ENCODE measurements at places on chromosomes 3 and 15.

DNA sequence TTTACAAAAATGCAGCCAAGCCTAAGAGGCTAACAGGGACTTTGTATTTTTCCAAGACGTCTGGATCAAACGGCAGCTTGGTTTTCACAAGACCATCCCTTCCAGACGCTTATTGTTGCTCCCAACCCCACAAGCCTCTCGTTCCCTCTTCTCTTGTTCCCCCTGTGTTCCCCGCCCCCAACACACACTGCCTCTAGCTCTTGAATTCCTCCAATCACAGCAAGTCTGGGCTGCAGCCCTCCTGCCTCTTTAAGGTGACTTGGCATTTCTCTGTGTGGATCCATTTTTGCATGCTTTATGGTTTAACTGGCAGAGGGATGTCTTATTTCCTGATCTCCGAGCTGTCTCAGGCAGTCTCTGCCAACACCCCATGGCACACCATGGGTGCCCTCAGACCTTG lies 182.2 kb downstream of the ABHD5 start:
- no peak for DNase-seq

DNA sequence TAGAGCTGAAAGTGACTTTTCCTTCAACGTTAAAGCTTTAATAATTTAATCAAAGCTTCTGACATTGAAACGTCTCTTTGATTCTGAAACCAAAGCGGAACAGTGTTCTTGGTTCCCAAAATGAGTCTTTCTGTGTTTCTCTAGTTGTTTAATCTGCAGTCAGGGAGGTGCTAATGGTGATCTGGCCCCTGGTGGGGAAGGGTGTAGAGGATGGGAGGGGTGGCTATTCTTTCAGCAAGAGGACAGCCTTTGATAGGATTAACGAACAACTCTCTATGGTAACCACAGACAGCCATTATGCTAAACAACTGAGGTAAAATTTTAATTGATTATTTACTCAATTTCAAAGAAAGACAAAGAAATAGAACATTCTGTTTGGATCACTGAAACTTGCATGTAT lies 79.9 kb upstream of the CADPS start:
- DNase-seq, result no peak

GRCh38 chr15:89329329-89330084 lies 5.1 kb downstream of the POLG start:
- no peak for DNase-seq

GRCh38 chr15:92226020-92226612 lies 167.6 kb upstream of the ST8SIA2 start:
- DNase-seq, result no peak

DNA sequence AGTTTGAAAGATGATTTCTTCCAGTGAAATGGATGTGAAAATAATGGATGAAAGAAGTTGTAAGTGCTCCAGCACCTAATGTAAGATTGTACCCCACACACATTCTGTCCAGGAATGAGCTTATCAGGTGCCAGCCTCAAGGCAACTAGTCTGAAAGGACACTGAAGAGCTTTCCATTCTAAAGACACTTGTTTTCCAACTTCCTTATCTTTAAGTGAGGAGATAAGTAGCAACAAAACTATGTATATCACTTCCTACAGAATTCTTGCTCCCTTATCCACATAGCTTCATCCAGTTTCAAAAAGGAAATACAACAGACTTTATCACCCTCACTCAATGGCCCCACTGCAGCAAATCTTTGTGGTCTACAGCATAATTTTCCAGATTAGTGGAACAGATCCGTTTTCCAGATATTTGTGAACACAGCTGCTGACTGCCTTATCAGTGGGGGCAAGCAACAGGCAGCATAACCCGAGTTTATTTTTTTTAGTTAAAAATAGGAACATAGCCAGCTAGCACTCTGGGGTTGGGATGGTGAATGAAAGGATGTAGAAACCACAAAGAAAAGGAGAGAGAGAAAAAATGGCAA lies 60.6 kb downstream of the CD200R1L start:
- DNase-seq, result no peak

DNA sequence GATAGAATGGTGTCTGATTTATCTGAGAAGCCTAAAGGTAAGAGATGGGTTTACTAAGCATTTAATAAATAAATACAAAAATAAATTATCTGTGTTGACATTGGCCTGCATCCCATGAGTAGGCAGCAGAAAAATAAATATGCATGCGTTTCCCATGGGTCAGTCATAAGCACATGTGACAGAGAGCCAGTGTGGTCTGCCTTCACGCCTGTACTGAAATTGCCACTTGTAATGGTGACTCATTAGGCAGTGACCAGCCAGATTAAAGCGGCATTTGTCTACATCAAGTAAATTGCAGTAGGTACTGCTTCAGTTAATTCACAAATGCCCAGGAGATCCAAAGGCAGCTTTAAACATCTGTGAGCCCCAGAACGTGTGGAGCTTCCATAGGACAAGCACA lies 399.6 kb downstream of the NAALADL2 start:
- no peak for DNase-seq

- no peak for DNase-seq
These were observed 252.5 kb downstream of the CDIN1 start for GRCh38 chr15:36831904-36832287.

GRCh38 chr3:11392014-11392859 lies 120.0 kb downstream of the ATG7 start:
- no peak for DNase-seq

GRCh38 chr15:36039996-36040572 lies 494.1 kb upstream of the DPH6 start:
- no peak for DNase-seq

GRCh38 chr3:63774781-63775180 lies 44.3 kb upstream of the C3orf49 start:
- no peak for DNase-seq

DNA sequence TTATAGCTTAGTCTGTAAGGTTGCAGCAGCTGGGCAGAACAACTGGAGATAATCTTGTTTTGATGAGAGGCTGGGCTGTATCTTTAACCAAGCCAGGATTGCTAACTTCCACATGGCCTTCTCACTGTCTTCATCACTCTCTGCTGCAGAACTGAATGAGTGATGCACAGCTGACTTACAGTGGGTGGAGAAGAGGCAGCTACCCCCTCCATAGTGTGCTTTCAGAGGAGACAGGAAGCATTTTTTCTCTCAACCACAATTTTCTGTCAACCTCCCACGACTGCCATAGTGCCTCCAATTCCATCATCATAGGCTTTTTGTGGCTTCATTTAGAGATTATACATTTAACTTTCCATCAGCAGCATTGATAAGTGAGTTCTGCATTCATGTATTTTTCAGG lies 168.2 kb downstream of the CLSTN2 start:
- DNase-seq, result no peak

DNA sequence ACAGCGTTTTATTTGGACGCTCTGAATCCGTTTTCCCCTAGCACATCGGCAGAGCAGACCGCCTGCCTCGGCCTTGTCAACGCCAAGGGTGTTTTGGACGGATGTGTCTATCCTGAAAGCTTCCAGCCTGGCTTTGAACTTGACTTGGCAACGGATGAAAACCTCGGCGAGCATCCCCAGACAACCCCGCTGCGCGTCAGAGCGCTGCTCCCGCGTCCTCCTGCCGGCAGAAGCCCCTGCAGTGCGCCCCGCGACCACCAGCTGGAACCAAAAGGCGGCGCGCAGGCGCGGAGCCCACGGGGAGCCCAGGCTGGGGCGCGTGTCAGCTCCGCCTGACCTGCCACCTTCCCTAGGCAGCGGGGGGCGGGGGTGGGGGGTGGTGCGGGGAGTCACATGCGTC lies 26.2 kb upstream of the ARL8B start:
- DNase-seq, result no peak

- no peak for DNase-seq
These were observed 331.9 kb downstream of the SHQ1 start for GRCh38 chr3:72516361-72516760.

DNA sequence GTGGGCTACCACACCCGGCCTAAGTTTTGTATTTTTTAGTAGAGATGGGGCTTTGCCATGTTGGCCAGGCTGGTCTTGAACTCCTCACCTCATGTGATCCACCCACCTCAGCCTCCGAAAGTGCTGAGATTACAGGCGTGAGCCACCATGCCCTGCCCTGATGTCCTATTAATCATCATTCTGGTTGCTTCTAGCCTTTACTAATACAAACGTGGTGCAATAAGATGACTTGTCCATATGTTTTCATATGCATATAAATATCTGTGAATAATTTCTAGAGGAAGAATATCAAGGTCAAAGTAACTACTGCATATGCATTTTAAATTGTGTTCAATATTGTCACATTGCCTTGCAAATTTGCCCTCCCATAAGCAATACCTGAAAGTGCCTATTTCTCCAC lies 25.5 kb upstream of the PDHB start:
- no peak for DNase-seq

GRCh38 chr3:64956711-64957325 lies 269.0 kb upstream of the ADAMTS9 start:
- no peak for DNase-seq

DNA sequence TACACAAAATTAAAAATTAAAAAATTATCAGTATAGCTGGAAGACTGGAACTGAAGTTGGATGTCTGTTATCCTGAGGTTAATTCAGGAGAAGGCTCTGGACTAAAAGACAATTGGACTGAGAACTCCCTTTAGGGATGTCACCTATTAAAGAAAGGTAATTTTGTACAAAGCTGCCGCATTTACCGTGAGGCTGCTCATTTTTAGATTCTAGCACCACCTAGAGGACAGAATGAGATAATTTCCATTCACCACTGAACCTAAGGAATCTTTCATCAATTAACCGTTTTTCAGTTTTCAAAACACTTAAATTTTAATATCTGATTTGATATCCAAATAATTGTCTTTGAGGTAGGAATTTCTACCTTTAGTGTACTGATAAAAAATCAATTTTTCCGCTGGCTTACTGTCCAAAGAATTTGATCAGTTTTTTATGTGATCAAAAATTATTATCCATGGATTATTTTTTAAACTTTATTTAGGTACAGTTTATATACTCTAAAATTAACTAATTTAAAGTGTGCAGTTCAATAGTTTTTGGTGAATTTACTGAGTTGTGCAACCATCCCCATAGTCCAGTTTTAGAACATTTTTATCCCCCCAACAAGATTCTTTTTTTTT lies 106.7 kb upstream of the TNIK start:
- DNase-seq, result no peak

DNA sequence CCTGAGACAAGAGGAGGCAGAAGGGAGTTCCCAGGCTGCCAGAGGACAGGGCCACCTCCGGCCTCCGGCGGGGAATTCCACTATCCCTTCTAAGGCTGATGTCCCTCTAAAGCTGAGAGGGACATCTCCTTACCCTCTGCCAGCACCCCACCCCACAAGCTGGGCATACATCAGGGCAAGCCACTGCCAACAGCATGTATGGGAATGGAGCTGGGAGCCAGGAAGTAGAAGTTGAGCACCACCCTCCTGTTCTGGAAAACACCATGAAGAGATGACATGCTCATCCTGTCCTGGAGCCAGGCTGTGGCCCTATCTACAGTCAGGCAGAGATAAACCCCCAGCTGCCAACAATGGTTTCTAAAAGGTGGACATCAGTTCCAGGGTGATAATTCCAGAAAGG lies 7.1 kb downstream of the PLCD1 start:
- DNase-seq, result no peak

- DNase-seq, result no peak
These were observed 24.1 kb downstream of the MYH15 start for GRCh38 chr3:108486338-108486737.

- DNase-seq, result no peak
These were observed 136.4 kb upstream of the NDN start for GRCh38 chr15:23823508-23823907.

DNA sequence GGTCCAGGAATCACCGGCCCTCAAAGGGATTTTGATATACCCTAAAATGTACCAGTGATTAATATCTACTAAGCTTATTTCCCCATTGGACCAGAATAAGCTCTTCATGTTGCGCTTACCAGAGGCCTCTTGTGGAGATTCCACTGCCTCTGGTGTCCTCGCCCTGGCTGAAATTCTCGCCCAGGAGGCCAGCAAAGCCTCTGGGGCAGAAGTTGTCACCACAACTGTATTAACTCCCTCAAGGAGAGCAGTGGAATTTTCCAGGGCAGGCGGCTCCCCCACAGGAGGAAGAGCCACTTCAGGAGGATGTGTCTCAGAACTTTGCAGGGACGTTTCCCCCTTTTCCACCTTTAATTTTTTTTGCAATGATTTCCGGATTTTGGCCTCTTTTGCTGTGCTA lies 6.9 kb downstream of the DPPA4 start:
- DNase-seq, result no peak

DNA sequence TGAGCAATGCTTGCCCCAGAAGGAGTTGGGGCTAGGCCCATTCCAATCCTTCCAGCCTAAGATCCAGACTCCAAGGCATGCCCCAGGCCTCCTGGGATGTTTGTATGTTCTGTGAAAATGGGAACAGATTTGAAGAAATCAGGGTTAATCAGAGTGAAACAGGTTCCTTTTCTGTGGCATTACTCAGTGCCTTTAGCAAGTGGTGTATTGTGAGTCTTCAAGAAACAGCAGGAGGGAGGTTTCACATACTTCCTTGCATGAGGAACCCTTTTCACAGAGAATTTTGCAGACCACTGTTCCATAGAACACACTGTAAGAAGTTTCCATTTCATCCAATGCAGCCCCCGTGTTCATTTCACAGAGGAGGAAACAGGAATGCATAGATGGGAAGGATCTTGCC lies 8.4 kb upstream of the CDC25A start:
- DNase-seq, result no peak

DNA sequence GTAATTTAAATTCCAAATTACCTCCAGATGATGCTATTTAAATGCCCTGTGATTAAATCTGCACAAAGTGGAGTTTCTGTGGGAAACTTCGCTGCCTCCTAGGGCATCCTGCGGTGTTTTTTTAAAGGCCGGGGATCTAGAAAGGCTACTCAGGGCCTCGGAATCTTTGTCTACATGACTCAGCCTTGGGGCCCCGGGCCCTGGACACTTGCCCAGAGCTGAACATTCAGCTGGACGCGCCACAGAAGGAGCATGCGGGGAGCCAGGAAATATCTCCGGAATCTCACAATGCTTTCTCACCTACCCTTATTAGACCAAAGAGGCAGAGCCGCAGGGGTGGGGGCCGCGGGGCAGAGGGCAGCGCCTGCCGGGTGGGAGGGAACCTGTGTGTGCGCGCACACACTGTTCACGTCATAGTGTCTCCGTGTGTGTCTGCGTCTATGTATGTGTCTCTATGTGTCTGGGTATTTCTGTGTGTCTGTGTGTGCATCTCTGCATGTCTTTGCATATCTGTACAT lies 145.5 kb upstream of the TPM1 start:
- DNase-seq, result no peak

- no peak for DNase-seq
These were observed 7.3 kb upstream of the ZBTB38 start for GRCh38 chr3:141360888-141361598.

DNA sequence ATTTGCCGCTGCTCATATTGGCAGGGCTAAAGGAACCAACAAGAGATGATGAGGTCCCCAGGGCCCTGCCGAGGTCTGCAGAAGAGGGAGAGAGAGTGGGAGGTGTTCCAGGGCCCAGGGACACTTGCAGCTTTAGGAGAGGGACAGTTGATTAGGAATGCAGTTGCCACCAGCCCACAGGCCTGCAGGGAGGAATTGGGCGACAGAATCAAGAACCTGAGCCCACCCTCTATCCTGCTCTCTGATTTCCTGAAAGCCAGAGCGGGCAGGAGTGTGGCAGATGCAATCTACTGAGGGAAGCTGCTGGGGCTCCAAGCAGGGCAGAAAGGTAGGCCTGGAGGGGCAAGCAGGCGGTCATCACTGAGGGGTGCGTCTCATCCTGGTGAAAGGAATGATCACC lies 12.1 kb upstream of the PRR23E start:
- no peak for DNase-seq

Measured in SIG-M5 (cell line).